A549 treated with RU486 at 1 μM for 4 hours (cell line): ENCODE measurements at places on chromosomes 13 and 19. TPM values are rescaled to one million over a fixed set of nuclear protein-coding genes. Genes with fewer than 3 reads are reported as not detected.

Gene TPTE2
- not detected in 5 replicates for total RNA-seq

Gene CDX2
- 0.64 to 1.4 TPM (median 0.78 TPM) in 5 replicates for total RNA-seq

Gene AMH
- 7.8 to 18.0 TPM (median 15.7 TPM) in 5 replicates for total RNA-seq

Gene CALR3
- not detected in 5 replicates for total RNA-seq

Gene CFAP97D2
- not detected in 5 replicates for total RNA-seq

Gene CCDC70
- 0.14 TPM in 1 of 5 replicates, not detected in the others for total RNA-seq

Gene F10
- total RNA-seq: 0.13 TPM in 1 of 5 replicates, not detected in the others

Gene SEMA6B
- total RNA-seq: 4.3 to 6.9 TPM (median 6.1 TPM) in 5 replicates

Gene OR7D2
- total RNA-seq: not detected in 5 replicates

Gene KLF1
- total RNA-seq: not detected in 5 replicates

Gene ZNF77
- 1.7 to 2.5 TPM (median 2.0 TPM) in 5 replicates for total RNA-seq

Gene IGFL1
- 2.2 to 3.1 TPM (median 2.6 TPM) in 5 replicates for total RNA-seq

Gene MTUS2
- 0.01 to 0.02 TPM in 2 of 5 replicates, not detected in the others for total RNA-seq

Gene KIR2DL4
- not detected in 5 replicates for total RNA-seq

Gene NKG7
- total RNA-seq: not detected in 5 replicates

Gene ADAT3
- total RNA-seq: 2.8 to 6.5 TPM (median 5.9 TPM) in 5 replicates

Gene KLK12
- total RNA-seq: not detected in 5 replicates
